ENCODE measurements at places on chromosomes 2 and 18.

DNA sequence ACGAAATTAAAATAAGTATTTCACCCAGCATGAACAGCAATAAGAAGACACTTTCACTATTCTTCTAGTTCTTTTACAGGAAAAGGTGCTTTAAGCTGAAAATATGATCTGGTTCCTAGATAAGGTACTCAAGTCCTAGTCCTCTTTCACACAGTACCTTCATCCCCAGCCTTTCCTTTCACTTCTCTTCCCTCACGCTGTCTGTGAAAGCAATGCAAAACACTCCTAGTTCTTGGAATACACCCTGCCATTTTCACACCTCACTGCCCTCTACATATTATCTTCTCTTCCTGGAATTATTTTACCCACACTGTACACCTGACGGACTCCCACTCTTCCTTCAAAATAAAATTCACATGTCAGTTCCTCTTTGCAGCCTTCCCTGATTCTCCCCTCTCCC, 82.9 kb downstream of the DNAH7 start:
- no peak for DNase-seq

GRCh38 chr2:217250013-217250524, 390.2 kb upstream of the TNP1 start:
- DNase-seq, result no peak

DNA sequence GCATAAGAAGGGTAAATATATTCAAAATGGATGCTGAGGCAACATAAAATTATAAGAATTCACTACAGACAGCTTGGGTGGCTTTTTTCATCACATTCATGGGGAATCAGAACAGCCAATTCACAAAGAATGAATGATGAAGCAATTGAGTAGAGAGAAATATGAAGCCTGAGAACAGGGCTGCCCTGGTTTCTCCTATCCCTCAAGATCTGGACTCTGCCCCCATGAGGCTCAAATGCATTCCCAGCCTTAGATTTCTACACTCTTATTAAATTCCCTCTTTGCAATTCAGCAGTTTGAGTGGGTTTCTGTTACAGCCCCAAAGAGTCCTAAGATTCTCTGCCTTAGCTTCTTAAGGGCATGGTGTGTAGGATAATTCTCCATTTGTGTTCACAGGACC, 172.5 kb downstream of the MAIP1 start:
- DNase-seq, result no peak

DNA sequence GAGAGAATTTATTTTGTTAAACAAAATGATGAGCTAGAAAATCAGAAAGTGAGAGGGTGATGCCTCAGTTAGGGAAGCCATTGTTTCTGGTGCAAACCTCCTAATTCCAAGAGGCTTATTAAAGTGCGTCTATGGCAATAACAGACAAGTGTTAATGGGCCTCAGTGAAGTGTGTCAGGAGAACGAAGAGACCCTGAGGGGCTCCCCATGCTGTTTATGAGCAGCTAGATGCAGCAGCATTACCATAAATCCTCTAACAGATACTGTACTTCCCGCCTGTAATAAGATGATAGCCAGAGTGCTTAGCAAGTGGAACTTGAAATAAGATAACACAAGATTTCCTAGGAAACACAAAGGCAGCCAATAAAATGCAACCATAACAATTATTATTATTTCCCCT, 157.4 kb downstream of the MYT1L start:
- DNase-seq, result no peak

DNA sequence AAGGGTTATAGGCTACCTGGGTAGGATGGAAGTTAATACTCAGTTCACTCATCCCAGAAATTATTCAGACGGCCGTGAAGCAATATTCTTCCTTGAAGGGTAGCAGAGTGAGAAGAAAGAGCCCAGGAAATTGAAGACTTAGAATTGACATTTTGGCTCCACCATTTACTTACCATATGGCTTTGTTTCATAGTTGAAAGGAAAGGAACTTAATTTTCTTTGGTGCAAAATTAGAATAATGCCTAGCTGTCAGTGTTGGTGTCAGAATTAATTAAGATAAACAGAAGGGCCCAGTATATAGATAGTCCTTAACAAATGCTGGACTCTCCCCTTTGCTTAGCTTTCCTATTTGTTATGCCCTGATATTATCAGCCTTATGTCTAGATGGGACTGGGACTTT, 263.2 kb downstream of the KCNJ3 start:
- DNase-seq, result no peak

- no peak for DNase-seq
Measured at GRCh38 chr2:152460567-152460966, 125.6 kb downstream of the FMNL2 start.

GRCh38 chr18:32048507-32049091, 30.0 kb downstream of the RNF125 start:
- peak; percentile 34 for DNase-seq

DNA sequence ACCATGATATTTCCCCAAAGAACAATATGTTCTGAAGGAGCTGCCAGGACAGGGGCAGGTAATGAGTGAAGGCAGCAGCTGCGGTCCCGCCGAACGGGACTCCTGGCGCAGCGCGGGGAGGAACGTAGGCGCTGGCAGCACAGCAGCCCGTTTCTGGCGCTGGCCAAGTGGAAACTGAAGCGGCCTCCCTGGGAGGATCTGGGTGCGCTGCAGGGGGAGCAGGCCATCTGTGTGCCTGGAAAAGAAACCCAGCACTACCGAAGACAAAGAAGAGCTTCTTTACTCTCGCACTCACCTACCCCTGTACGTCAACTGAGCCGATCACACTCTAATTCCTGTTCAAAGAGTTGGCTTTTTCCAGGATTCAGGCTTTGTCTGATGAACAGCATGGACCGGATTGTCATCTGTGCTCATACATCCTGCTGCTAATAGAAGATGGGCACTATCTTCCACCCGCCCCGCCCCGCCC, 11.8 kb downstream of the G6PC2 start:
- DNase-seq, result no peak

DNA sequence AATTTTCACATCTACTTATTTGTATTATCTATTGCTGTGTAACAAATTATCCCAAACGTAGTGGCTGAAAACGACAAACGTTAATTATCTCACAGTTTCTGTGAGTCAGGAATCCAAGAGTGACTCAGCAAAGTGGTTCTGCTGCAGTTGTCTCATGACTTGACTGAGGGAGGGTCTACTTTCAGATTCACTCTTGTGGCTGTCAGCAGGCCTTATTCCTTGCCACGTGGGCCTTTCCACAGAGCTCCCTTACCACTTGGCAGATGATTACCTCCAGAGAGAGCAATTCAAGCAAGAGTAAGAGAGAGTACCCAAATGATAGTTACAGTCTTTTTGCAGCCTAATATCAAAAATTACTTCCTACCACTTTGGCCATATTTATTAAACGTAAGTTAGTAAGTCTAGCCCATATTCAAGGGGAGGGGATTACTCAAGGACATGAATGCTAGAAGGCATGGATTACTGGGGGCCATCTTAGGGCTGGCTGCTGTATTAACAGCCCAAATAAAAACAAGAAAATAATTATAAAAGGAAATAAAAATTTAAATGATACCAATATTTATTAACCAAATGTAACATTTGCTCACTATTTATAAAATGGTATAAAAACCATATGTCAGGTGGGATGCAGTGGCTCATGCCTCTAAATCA, 48.7 kb upstream of the NBEAL1 start:
- DNase-seq, result no peak

GRCh38 chr2:206112108-206112507, 26.1 kb upstream of the INO80D start:
- DNase-seq, result no peak

DNA sequence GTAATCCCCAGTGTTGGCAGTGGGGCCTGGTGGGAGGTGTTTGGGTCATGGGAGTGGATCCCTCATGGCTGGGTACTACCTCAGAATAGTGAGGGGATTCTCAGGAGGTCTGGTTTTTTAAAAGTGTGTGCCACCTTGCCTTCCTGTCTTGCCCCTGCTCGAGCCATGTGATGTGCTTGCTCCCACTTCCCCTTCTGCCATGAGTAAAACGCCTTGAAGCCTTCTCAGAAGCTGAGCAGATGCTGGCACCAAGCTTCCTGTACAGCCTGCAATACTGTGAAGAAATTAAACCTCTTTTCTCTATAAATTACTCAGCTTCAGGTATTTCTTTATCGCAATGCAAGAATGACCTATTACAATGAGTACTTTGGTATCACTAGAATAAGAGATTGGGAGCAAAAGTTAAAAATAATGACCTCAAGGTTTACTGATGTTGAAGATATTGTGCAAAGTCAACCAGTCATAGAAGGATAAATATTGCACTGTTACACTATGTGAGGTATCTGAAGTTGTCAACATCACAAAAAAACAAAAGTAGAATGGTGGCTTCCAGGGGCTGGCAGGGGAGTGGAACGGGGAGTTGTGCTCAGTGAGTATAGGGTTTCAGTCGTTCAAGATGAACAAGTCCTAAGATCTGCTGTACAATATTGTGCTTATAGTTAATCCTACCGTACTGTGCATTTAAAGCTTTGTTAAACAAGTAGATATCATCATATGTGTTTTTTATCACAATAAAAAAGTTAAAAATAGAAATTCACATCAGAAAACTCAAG, 938.3 kb upstream of the CNTNAP5 start:
- DNase-seq, result no peak

- DNase-seq, result no peak
Measured at GRCh38 chr2:20533993-20534622, 87.2 kb downstream of the RHOB start.

DNA sequence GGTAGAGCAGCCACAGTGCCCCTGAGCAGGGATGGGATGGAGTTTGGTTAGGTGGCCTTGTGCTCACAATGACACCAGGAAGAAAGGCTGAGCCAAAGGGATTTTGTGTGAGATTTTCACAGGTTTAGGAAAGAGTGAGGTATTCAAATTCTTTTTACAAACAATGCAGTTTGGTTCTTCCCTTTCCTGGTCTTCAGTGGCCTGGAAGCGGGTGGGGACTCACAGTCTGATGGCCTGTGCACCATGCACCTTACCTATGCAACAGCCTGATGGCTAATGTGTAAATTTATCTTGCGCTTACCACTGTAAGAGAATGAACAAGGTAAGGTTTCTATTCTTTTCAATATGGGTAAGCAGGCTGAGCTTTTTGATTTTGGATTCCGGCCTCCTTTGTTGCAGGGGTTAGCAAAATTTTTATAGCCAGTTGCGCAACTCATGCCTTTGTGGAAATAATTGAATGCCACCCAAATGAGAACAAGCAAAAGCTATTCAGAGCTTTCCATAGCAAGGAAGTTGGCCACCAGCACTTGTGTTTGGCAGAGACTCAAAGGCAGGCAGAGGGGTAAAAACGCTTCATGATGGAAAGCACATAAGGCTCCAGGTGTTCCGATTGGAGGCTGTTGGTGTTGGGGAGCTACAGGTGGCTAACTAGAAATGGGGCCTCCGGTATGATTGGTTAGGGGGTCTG, 23.8 kb upstream of the IL1R2 start:
- DNase-seq, result no peak

GRCh38 chr2:149038442-149039212, at the start of gene LYPD6B:
Gene LYPD6B (plus strand): TSS chr2:149038699. CDS start chr2:149130949, 92,250 bp downstream.
- no peak for DNase-seq

- DNase-seq, result peak; percentile 77
Measured at GRCh38 chr2:196131384-196131937, 39.9 kb downstream of the STK17B start.

- no peak for DNase-seq
Measured at GRCh38 chr2:208354964-208355381, 51.6 kb upstream of the PTH2R start.

DNA sequence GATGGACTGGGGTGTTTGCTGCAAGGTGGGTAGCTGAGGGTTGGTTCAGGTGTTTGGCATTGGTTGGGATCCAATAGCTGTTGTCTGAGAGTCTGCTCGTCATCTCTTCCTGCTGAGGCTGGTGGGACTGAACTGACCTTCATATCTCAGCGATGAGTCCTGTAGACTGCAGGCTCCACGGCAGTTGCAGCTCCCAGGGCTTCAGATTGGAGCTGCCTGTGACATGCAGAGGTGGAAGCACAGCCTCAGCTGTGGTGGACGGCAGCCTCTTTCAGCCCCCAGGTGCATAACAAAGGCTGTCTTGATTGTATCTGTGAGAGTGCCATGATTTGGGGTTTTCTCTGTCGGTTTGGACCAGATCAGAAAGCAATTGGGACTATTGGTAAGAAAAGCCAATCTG, 3.9 kb upstream of the IL1R2 start:
- DNase-seq, result no peak

GRCh38 chr18:50014606-50015005, 180.3 kb downstream of the MYO5B start:
- no peak for DNase-seq

GRCh38 chr2:236359426-236360045, 95.3 kb upstream of the ASB18 start:
- DNase-seq, result no peak

DNA sequence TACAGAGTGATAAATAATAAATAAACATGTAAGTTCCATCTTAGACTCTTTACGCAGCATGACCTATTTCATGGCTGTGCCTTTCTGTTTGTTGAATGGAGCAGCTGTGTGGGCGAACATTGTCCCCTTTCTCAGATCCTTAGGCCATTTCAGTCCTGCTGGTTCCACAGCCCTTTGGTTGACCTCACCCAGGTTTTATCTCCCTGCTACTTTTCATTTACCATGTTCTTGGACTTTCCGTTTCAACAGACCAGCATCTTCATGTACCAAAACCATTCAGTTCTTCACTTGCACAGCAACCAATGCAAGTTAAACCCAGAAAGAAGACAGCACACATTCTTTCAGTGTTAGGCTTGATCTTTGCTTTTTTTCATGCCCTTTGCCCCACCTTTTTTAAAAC, 83.8 kb downstream of the XRCC5 start:
- no peak for DNase-seq

DNA sequence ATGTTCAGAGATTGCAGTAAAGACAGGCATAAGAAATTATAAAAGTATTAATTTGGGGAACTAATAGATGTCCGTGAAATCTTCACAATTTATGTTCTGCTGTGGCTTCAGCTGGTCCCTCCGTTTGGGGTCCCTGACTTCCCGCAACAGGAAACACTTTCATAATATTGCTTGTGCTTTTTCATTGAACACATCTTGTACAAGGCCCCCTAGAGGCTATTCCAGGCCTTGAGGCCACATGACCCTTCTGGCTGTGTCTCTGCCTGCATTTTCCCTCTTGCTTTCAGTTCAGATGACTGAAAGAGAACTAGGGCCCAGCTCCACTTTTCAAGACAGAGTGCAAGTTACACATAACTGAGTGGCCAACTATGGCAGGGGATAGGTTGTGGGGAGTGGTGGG, 164.1 kb downstream of the TMEM247 start:
- no peak for DNase-seq

- no peak for DNase-seq
Measured at GRCh38 chr2:230434677-230435324, 18.8 kb downstream of the SP100 start.
